ENCODE measurements at places on chromosomes 13 and 19.
A peak's percentile ranks its signal among the peaks of the same experiment; 100 is the strongest.

- no peak for DNase-seq
Measured at GRCh38 chr19:45423033-45423588, 606 bp downstream of the ERCC1 start.

- DNase-seq = no peak
Measured at GRCh38 chr13:59643364-59643841, 520.3 kb downstream of the DIAPH3 start.

GRCh38 chr13:101121608-101122007 lies 294.7 kb downstream of the NALCN start:
- DNase-seq = no peak

DNA sequence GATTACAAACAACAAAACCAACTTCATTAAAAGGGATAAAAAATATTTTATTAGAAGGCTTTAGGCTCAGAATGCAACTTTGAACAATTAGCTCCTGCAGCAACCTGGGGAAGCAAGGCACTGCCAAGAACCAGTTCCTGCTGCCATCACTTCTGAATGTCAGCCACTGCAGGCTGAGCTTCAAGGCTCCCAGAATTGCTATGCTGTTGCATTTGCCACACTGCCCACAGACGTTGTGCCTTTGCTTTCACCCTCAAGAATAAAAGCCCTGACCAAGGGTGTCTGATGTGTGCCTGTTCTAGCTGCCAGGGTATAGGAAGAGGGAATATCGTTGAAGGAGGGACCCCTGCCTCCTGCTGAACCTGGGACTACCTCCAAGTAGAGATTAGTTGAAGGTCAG lies 238.4 kb downstream of the ITGBL1 start:
- no peak for DNase-seq

DNA sequence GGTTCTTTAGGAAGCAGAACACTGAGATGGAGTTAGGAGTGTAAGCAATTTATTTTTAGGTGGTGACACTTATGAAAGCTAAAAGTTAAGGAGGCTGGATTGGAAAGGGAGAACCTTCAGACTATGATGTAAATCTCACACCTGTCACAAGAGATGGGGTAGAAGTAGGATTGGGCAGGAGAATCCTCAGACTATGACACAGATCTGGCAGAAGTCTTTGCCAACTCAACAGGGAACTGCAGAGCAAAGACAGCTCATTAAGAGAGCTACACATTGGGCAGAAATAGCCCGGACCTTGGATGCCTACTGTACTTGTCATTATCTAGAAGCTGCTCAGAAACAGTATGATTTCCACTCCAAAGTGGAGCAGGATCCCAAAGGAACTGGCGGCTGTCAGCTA lies 134.4 kb downstream of the DNAJC15 start:
- DNase-seq = no peak

GRCh38 chr19:42397263-42398166 lies 7.4 kb upstream of the CNFN start:
- no peak for DNase-seq

DNA sequence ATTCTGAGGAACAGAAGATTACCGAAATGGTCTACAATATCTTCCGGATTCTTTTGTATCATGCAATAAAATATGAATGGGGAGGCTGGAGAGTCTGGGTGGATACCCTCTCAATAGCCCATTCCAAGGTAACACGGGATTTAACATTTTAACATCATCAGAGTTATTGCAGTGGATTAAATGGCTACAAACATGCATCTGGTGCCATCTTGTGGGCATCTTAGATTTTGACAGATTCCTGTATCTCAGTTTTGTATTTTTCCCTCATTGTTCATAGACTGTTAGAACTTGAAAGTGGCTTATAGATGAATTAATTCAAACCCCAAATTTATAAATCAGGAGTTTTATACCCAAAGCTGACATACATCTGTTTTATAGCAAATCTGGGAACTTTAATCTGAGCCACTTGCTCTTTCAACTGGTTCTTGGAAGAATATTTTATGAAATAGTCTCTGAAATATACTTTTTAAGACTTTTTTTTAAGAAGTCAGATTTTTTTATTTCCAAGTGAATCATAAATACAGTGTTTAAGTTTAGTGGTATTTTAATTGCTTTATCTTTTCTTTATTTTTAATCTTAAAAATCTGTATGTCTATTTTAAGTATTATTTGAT lies 215.2 kb downstream of the NBEA start:
- peak; percentile 61 for DNase-seq

GRCh38 chr13:33490461-33491327 lies 205.1 kb upstream of the STARD13 start:
- no peak for DNase-seq

DNA sequence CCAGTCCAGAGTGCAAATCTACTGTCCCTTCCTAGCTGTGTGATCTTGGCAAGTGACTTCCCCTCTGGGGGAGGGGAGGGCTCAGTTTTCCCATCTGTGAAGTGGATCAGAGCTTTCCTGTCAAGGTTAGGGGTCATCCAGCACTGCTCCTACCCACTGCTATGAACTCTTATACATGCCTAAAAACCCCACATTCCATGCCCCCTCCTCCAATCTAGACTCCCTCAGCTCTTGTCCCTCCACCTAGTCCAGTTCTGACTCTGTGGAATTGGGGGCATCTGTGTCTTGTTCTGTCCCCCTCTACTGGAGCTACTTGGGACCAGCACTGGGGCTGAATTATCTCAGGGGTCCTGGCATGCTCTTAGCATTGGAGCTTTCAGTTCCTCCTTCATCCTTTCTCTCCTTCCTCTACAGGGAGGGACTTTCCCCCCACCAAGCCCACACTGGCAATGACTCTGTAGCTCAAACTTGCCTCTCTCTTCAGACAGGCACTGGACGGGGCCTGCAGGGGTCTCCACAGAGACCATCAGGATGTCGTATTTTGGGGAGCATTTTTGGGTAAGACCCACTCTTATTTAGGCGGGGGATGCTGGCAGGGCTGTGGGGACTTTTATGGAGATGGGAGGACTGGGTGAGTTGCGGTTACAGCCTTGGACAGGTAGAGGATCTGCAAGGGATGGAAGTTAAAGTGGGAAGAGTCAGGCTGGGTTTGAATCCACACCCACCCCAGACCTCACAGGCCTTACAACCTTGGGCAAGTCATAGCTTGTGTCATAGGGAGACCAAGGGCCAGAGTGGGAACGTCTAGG lies 3.6 kb downstream of the FCHO1 start:
- peak; percentile 62 for DNase-seq

GRCh38 chr19:13149628-13150186 lies 468 bp downstream of the STX10 start:
- DNase-seq = peak; percentile 79

GRCh38 chr19:10952809-10953208 lies 8.0 kb upstream of the SMARCA4 start:
- no peak for DNase-seq

DNA sequence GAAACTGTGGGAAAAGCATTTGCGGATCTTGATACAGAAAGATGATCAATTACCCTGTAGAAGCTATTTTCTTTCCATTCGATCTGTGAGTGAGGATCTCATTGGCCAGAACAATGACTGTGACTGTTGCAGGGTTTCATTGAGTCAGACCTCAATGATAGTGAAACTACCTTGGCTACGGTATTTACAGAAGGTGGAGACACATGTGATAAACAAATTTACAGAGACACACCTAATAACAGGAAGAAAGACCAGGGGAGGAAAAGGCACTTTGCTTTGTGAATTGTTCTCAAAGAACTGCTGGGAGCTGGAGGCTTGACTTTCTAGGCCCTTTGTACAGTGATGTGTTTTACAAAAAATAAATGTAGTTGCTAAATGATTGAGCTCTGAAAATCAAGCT lies 19.9 kb upstream of the ARGLU1 start:
- DNase-seq = no peak

- DNase-seq = no peak
Measured at GRCh38 chr19:39423258-39424086, 11.0 kb downstream of the PLEKHG2 start.

DNA sequence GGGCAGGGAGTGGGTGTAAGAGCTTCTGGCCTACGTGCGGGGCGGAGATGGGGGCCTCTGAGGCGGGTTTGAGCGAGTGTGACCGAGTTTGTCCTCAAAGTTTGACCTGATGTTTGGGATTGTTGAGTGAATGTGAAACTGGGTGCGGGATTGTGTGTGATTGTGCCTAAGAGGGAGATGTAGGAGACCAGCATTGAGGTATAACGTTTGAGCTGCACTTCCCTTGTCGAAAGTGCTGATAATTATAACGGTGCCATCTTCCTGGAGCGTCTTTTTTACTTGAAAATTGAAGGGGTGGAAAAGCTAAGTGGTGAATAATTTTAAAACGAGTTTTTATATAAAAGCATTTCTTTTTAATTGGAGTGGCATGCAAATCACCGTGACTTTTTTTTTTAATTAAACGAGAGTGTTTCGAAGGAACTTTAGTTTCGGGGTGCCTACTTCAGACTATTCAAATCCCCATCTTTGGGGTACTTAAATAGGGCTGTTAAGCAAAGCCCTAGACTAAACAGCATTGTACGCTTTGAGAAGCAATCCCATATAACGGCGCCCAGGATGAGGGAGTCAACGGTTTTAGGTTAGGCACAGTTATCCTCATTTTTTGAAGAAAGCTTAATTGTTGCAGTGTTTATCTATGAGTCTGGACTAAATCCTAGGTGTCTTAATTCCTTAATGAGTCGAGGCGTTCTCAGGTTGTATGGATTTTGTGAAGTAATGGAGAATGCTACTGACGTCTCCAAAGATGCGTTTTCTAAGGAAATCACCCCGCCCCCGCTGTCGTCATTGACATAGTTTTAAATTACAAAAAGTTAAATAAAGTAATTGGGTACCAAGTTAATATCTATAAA lies 594 bp downstream of the ZNF146 start:
- DNase-seq = peak; percentile 25

- no peak for DNase-seq
Measured at GRCh38 chr13:53601113-53601512, 572.5 kb downstream of the OLFM4 start.

DNA sequence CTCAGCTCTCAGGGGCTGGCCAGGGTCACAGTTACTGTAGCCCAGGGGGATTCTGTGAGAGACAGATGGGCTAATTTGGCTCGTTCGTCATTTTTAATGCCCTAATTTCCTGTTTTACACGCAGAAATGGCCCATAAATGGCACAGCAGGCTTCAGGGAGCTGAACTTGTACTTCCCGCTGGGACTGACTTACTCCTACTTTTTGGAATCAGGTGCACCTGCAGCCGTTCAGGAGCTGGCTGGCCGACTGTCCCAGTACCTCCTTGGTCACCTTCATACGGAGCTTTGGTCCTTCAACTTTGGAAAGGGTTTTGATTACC lies 62.4 kb upstream of the URI1 start:
- DNase-seq = no peak

DNA sequence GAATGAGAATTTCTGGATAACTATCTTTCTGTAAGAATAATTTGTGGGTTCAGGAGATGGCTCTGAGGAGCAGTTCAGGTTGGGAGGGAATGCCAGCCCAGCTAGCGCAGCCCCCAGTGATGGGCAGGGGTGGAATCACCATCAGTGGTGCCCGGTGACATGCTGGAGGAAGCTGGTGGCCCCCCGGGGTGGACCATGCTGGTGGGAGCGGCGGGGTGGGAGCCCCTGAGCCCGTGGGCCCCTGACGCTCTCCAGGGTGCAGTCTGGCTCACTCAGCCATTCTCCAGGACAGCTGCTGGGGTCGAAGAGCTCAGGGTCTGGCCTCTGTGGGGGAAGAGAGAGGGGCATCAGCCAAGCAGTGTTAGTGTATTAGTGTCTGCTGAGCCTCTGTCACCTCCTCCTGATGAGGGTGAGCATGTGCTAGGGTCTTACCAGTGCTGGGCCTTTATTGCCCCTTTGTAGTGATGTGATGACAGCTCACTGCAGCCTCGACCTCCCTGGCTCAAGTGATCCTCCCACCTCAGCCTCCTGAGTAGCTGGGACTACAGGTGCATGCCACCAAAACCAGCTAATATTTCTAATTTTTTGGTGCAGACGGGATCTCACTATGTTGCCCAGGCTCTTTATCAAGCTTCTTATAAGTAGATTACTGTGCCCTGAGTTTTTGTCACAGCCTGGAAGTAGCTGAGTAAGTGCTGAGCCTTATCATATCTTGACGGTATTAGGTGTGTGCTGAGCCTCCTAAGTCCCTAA lies 10.4 kb downstream of the HIPK4 start:
- no peak for DNase-seq

DNA sequence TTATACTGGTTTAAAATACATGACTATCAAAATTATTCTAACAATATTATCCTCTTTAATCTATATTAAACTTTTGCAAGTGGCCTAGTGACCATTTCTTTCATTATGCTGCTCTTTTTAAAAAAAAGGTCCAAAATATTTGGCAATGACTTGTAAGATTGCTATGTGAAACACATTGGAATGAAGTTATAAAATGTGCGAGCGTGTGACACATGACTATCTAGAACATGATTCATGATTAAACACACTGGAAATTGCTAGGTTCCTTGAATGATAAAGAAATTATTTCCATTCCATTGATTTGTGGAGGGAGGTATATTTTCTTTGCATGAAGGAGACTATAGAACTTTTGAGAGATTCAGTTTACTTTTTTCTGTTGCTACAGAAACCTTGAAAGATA lies 739.1 kb downstream of the DIAPH3 start:
- DNase-seq = no peak

GRCh38 chr13:35787937-35788336 lies 311.4 kb upstream of the MAB21L1 start:
- DNase-seq = no peak

DNA sequence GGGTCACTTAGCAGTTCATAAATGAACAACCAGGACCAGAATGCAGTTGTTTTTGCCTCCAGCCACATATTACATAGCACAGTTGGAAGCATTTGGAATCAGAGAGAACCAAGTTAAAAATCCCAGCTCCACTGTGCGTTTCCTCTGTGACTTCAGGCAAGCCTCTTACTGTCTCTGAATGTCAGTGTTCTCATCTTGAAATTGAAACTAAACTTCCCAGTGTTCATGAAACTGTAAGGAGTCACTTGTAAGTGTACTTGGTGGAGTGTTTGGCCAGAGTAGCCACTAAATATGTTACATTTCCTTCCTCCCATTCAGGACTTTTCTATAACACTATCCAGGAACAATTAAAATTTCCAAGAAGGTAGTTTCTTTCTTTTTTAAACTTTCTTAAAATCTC lies 276.8 kb downstream of the KCNRG start:
- DNase-seq = no peak

- DNase-seq = no peak
Measured at GRCh38 chr19:17590866-17591265, 35.4 kb downstream of the COLGALT1 start.

GRCh38 chr19:40321566-40322270 lies 26.5 kb downstream of the C19orf47 start:
- DNase-seq = no peak

DNA sequence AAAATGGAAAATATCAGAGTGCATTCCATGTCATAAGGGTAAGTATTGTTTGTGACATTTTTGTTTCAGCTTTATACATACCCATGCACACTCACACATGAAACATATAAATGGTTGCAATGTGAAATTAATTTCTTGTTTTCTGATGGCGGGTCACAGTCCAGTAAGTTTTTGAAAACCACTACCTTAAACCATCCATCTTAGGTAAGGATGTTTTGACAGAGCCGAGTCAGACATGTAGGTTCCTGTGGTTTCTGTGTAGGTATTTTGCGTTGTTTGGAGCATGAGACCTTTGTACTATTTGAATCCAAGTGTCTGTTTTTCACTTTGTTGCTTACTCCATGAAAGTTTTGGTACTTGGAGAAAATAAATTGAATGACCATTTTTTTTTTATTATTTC lies 121.7 kb downstream of the B3GLCT start:
- no peak for DNase-seq
